Activated CD4-positive, alpha-beta T cell treated with anti-CD3 and anti-CD28 coated beads for 36 hours (primary cell): ENCODE measurements at places on chromosomes 2 and 18. TPM values are rescaled to one million over a fixed set of nuclear protein-coding genes. Genes with fewer than 3 reads are reported as not detected.

Gene WNT6
- not detected for total RNA-seq

Gene INHBB
- total RNA-seq: not detected

Gene GRB14
- total RNA-seq: not detected

- no peak for DNase-seq
These were observed 252.1 kb upstream of the COPS8 start for GRCh38 chr2:236833501-236834073.

DNA sequence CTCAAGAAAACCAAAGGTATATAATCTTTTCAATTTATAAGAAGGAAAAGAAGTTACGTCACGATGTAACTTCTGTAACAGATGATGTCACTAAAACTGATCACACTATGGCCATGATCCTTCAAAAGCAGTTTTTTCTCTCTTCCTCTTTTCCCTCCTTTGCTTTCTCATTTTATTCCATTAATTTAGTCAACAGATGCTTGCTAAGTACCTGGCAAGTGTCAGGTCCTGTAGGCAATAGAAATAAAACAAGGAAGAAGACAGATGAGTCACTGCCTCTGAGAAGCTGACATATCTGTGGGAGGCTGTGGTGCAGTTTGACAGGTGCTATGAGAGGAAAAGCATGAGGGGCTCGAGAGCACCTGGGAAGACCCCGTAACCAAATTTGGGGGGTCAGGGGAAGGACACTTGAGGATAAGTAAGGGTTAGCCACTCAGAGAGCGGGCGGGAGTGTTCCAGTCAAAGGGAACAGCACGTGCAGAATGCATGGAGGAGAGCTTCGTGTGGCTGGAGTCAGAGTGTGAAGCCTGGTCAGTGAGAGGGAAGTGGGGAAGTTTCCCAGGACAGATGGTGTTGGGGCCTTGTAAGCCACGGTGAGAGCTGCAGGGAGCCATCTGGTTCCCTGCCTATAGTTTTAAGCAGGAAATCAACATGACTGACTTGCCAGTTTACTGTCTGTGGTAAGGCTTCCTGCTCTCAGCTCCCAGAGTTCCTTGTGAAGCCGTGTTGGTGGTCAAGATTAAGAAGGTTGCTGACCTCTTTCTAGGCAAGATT, 198.8 kb upstream of the FOSL2 start:
- DNase-seq: no peak

DNA sequence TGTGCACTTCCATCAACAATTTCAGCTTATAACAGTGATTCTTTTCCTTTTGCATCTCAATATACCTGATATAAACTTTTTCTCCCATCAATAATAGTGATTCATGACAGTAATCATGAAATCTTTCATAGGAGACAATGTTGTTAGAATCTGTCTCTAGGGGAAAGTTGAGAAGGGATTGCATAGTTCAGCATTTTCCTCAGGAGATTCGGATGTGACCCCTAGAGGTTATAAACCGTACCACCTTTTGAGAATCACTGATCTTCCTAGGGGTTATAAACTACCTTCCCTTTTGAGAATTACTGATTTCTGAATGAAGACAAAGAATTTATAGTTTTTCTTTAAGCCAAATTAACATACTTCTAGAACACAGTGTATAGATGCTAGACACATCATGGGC, 53.0 kb upstream of the GALNT3 start:
- DNase-seq: no peak

Gene CCDC148
- 0.26 TPM for total RNA-seq

- no peak for DNase-seq
These were observed 876 bp upstream of the CYP27A1 start for GRCh38 chr2:218780851-218781690.

- no peak for DNase-seq
These were observed 201.8 kb upstream of the KLHL14 start for GRCh38 chr18:32974421-32975162.

DNA sequence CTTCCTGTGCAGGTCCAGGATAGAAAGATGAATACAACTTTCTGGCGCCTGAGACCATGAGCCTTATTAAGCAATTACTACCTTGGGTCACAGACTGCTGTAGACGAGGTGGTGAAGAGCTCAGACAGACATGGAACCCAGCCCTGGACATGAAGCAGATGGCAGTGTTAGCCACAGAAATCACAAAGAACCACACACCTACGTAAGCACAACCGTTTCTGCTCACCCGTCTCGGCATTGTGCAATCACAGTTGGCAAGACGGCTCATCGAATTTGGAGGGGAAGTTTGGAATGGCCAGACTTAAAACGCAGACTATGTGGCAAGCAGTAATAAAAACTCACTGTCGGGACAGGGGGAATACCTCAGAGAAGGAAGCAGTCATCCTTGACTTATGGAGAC, 24.3 kb upstream of the ASPRV1 start:
- DNase-seq: no peak

Gene SMARCAL1
- 27.7 TPM for total RNA-seq

GRCh38 chr18:59606193-59607077, 90.8 kb downstream of the CCBE1 start:
- no peak for DNase-seq

DNA sequence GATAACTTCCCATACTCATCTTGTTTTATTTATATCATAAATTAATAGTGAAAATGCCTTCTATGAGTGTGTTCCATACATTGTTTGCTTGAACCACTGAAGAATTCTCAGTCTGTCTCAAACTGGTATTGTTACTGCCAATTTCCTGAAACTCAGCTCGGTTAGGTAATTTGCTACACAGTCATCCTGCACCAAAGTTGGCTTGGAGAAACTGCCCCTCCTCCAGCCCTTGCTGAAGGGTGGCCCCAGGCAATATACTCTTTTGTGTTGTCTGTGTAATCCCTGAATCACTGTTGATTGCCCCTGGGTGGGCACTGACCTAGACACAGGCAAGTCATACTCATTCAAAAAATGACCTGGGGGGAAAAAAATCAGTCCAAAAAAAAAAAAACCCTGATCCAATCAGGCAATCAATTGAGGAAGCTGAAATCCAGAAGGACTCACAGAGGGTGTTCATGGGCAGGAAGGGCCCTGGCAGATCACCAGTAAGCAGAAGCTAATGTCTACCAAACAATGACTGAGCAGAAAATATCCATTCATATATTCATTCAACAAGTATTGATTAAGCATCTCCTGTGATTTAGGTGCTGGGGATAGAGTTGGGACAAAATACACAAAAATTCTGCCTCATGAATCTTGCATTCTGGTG, 3.8 kb upstream of the SESTD1 start:
- peak; percentile 66 for DNase-seq

- no peak for DNase-seq
These were observed 157.0 kb upstream of the ID2 start for GRCh38 chr2:8524823-8525222.

DNA sequence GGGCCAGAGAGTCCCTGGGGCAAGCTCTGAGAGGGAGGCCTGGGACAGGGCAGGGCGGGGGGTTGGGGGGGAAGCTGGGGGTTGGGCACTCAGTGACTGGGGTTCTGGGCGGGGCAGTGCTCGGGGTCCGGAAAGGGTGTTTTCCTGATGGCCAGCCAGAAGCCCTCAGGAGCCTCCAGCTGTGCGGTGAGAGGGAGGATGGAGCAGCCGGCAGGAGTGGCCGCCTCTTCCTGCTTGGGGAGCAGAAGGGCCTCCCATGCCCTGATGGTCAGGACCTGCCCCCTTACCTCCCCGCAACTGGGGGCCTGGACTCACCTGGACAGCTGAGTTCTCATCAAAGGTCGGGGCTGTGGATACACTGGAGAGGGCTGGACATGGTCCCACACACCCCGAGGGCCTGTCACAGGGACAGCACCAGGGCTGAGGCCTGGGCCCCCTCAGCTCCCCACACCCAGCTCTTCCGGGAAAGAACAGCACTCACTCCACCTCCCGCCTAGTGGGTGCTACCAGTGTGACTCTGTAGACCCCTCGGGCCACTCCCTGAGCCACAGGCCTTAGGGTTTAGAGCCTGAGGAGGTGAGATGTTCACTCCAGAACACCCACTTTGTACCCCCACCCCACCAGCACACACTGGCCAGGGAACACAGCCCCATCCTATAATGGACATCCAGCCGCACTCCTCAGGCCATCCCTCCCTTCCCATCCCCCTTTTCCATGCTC, 6.7 kb downstream of the SFTPB start:
- no peak for DNase-seq

Gene DSG4
- not detected for total RNA-seq

GRCh38 chr2:19505-19904, 26.8 kb downstream of the FAM110C start:
- DNase-seq: no peak

- no peak for DNase-seq
These were observed 28.0 kb upstream of the ARHGEF4 start for GRCh38 chr2:130808482-130809268.

DNA sequence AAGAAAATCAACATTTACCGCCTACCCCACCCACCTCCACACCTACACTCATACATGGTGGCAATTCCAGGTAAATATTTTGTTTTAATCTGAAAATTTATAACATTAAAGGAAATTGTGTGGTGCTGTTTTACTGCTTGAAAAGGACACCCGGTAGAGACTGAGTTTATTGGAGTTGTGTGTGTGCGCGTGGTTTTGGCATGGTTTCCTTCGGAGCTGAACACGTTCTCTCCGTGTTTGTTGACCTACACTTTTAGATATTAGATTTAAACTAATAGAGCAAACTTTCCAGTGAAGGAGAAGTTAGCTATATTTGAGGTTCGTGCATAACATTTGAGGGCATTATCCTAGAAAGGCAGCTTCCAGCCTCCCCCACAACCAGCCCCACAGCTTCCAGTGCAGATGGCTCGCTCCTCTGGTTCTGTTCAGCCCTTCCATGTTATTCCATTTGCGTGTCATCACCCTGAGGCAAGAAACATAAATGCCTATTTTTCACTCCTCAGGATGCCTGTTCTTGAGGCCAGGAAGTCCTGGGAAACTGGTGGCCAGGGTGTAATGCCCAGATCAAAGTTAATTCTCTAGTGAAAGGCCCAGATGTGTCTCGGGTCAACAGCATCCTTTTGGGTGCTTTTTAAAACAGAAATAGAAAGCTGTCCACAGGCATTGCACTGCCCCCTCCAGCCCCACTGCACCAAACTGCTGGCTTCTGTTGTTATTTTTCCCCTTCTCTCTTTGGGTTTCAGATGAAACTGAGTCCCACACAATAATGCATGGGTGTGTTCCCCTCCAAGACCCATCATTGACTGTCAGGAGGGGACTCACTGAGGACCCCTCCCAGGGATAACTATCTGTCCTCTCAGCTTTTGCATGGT, 190.2 kb downstream of the SETBP1 start:
- no peak for DNase-seq

GRCh38 chr2:75606761-75607399, 39.7 kb upstream of the MRPL19 start:
- no peak for DNase-seq

Gene OTX1
- total RNA-seq: not detected

DNA sequence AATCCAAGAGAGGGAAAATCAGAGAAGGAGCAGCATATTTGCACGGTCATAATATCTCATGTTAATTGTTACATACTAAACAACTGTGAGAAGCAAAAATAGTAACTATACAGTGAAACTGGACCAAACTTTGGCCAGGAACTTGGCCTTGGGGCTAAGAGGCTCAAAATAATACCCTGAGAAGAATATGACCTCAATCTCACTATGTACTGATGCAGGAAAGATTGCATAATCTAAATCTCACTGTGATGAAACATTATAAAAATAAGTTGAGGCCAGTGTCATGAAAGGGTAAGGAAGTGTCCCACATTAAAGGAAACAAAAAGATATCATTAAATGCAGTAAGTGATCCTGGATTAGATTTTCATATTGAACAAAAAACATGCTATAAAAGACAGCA, 36.5 kb downstream of the ZRANB3 start:
- no peak for DNase-seq

Gene SP140L
- total RNA-seq: 43.4 TPM

DNA sequence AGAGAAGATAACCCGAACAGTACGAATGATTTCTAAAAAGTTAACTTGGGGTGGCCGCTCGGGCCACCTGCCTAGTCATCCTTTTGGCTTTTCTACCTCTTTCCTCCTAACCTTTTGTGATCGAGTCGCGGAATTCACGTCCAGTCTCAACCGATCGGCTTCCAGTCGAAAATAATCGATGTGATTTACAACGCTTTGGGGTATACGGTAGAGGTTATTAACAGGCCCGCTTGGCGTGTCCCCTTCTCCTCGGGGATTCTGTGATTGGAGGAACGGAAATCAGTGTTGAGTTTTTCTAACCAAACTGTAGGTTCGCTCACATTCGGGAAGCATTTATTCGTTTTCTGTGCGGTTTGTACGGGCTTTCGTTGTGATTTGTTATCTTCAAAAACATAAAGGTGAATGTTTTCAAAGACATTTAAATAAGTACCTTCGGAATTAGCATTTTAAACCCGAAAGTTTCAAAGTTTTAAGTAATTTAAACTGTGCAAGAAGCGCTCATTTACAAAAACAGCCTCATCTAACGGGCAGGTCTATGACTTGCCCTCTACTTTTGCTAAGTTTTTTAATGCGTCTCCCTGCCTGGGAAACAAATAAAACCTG, 588 bp upstream of the FOXI3 start:
- peak; percentile 4 for DNase-seq

- no peak for DNase-seq
These were observed 57.8 kb downstream of the KIF1A start for GRCh38 chr2:240762249-240762648.

- no peak for DNase-seq
These were observed 13.6 kb downstream of the DUSP11 start for GRCh38 chr2:73766349-73766748.

Gene IL36B
- total RNA-seq: not detected

Gene LONRF2
- total RNA-seq: 0.04 TPM

DNA sequence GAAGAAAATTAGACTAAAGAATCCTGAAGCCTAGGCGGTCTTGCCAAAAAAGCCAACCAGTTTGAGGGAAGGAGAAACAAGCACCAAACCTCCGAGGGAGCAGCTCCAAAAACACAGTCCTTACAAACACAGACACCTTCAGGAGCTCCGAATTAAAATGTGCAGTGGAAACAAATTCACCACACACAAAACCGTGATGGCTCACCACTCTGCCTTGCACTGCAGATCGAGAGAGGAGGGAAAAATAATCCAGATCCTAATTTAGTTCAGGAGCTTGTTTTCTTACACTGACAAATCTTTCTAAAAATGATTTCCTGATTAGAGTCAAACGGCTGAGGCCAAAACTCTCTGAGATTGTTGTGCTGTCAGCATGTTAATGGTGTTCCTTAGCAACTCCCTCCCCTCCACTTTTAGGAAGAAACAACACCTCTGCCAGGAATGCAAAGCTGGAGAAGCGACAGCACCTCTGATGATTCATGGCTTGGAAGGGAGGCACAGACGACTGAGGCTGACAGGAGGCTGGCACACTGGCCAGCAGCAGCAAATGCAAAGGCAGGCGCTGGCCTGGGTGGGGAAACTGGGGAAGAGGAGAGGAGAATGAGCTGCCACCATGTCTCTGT, 249.4 kb upstream of the KLHL29 start:
- DNase-seq: no peak

DNA sequence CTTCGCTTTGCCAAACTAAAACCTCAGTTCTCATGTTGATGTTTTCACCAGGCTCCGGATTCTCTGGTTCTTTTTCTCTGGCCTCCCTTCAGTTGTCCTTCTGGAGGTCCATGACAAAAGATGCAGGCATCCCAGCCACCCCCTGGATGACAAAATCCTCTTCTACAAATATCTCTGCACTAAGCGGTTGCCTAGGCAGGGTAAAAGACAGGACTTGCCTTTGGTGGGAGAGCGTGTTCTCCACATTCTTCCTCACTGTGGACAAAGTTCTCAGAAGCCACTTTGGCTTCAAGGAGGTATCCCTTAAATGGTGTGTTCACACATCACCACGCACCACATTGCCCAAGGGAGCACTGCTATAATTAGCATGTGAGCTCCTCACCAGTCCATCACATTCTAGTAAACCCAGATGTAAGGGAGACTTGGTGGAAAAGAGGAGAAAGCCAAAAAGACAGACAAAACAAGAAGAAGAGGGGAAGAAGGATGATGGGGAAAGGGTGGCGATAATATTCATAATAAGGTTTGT, 23.6 kb upstream of the MRPL33 start:
- DNase-seq: no peak
